H9 (cell line): ENCODE measurements at places on chromosomes 6 and 20.

- no peak for DNase-seq
Observed at GRCh38 chr6:116447496-116448011, 13.6 kb upstream of the CALHM6 start.

- DNase-seq = no peak
Observed at GRCh38 chr6:85361643-85362014, 88.3 kb upstream of the NT5E start.

GRCh38 chr6:107491760-107492660 lies 2.1 kb downstream of the SOBP start:
- no peak for DNase-seq

DNA sequence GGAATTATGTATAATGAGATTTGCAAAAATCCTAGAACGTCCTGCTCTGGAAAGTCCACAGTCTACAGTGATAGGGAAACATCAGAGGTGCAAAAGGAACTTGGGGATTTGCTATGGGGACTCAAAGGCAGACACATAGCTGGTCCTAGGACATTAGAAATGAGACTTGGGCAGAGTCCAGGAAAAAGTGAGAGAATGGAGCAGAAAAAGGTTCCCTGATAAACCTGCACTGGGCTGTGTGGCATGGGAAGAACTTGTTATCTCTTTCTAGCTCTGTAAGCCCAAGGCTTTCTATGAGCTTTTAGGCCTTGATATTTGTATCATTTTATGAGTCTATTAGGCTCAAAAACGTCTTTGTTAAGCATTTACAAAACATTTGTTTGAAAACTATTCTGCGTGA lies 15.2 kb downstream of the PRND start:
- no peak for DNase-seq

- DNase-seq = no peak
Observed at GRCh38 chr6:121956782-121957181, 442.7 kb upstream of the HSF2 start.

DNA sequence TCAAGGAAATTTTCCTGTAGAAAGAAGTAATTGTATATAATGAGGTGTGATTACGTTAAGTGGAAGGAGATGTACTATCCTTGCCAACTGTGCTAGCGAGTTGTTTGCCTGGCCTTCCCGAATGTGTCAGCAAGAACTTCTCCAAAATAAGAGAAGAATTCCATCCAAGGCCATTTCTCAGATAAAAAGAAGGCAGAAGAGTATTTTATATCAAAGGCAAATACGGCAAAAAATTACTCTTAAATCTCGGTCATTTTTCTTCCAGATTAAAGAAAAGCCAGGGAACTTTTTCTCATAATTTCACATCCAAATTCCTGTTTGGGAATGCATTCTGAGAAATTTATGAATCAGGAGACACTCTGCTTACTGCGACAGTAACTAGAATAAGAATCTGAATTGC lies 290.6 kb downstream of the CBLN4 start:
- DNase-seq = no peak

DNA sequence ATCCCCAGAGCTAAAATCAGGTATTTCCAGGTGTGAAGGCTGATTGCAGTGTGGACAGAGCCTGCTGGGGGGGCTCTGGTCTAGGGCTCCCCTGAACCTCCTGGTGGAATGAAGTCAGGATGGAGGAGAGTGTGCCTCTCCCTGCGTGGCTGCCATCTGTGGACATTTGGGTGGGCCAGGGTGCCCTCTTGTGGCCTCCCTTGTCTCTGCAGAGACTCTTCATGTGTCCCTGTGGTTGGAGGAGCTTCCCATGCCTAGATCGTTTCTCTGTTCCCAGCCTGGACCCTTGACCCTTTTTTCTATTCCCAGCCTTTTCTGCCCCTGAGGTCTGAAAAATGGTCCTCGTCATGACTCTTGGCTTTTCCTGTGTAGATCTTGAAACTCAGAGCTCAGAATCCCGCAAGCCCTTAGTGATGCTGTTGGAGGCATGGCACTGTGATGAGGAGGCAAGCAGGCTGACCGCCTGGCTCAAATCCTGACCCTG lies 9.9 kb upstream of the PSMF1 start:
- peak; percentile 70 for DNase-seq

- no peak for DNase-seq
Observed at GRCh38 chr20:9368893-9369292, 145.5 kb upstream of the LAMP5 start.

DNA sequence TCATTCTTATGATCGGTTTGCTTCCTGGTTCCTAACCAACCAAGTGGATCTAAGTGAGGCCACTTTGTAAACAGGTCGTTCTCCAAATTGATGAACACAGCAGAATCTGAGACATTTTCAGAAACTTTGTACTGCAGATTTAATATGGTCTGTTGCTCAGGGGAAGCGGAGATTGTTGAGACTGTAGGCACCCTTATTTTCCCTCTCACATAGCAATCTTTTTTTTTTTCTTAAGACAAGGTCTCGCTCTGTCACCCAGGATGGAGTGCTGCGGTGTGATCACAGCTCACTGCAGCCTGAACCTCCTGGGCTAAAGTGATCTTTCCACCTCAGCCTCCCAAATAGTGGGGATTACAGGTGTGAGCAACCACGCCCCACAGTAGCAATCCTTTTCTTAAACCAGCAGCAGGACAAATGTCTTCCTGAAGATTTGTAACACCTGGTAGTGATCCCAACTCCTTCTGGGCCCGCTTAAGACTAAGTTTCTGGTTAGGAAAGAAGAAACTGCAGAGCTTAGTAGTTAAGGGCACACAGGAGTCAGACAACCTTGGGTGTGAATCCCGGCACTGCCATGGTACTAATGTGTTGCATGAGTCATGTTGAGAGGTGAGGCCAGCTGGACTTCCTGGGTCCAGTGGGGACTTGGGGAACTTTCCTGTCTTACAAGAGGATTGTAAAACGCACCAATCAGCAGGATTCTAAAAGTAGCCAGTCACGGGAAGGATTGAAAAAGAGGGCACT lies 48.4 kb upstream of the EZR start:
- DNase-seq = no peak

DNA sequence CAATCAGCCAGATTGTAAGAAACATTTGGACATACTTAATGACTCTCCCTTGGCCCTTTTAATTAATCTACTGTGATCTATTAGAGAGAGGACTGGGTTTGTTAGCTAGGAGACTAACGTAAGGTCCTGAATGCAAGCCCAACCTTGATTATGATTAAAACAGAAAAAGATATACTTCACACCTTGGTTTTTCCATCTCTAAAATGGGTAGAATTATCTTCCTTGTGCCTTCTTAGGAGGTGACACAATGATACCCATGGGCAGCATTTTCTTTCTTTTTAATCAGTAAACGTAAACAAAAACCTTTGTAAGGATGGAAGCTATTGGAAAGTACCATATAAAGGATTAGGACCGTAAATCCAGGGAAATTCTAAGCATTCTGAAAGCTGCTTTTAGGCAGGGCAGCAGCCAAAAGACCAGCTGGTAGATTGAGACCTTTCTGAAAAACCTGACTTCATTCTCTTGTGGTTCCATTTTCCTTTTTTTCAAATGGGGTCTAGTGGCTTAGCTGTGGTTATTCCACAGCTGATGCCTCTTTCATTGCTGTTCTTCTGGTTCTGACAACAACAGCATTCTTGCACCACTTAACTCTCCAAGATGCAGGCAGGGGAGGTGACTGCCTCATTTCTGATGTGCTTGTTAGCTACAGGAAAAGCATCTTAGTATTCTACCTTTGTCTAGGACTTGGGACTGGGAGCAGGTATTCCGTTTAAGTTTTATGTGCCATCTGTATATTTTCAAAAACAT lies 27.4 kb downstream of the RREB1 start:
- no peak for DNase-seq

- DNase-seq = no peak
Observed at GRCh38 chr6:8074213-8074612, 10.0 kb upstream of the BLOC1S5 start.

DNA sequence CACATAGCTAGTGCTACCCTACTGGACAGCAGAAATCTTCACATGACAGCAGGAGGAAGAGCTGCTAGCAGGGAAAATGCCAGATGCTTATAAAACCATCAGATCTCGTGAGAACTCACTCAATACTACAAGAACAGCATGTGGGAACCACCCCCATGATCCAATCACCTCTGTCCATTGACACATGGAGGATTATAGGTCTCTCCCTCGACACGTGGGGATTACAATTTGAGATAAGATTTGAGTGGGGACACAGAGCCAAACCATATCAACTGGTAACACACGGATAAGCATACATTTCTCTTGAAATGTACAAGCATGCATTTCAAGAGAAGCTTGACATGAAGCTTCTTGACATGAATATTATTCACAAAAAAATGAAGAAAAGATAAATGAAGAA lies 64.1 kb downstream of the MMS22L start:
- DNase-seq = no peak

DNA sequence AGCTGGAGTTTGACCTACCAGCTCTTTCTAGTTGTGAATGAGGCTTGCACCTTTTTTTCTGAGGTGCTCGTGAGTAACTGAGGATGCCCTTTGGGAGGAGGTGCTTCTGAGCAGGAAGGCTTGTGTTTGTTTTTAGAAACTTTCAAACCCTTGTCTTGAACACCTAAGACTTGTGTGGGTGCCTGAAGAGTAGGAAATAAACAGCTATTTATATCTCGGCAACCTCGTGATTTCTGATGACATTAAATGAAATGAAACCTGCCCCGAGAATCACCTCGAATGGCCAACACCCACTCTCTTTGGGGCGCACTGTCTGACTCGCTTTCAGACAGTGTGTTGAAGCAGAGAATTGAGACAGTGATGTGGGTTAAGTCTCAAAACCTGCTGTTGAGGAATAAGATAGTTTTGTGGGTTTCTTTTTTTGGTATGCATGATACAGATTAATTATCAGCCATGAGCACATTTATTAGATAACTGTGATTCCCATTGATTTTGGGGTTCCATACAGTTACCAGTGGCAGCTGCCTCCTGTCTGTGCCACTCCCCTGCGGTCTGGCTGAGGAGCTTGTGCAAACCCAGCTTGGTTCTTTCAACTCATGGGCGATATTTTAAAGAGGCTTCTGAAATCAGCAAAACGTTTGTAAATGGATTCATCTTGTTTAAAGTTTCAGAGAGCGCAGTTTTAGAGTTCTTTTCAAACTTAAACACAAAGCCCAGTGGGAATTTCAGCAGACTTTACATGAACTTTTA lies 8.4 kb downstream of the IRF4 start:
- no peak for DNase-seq

GRCh38 chr6:7624796-7625710 lies 35.1 kb downstream of the SNRNP48 start:
- no peak for DNase-seq

DNA sequence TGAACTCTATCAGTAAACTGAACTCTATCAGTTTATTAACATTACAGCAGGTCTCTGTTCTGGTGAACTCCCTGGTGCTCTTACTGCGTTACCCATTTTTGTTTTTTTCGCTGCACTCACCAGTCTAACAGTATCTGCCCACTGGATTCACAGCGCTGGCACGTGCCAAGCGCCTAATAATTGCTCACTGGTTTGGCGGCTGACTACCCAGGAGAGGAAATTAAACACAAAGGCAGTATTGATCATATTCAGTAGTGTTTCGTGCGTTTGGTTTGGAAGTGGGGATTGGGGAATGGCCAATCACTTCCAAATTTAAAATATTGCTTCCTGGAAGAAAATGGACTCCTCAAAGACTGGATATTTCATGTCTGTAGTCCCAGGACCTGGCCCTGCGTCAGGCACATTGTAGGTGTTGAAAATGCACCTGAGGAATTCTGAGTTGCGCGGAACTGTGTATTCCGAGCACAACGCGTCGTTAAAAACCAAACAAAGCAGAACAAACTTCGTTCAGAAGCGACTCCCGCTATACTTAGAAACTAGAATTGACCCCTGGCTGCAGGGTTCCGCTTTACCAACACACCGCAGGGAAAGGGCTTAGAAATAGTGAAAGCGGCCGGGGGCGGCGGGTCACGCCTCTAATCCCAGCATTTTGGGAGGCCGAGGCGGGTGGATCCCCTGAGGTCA lies 1.1 kb upstream of the RPS12 start:
- DNase-seq = peak; percentile 46

- no peak for DNase-seq
Observed at GRCh38 chr6:82954937-82955577, 110.6 kb downstream of the UBE3D start.
